ENCODE measurements at places on chromosomes 5 and 9.

- no peak for DNase-seq
Measured at GRCh38 chr9:110370315-110370714, 32.7 kb upstream of the TXNDC8 start.

GRCh38 chr5:5483880-5484598 lies 61.6 kb downstream of the ICE1 start:
- no peak for DNase-seq

- no peak for DNase-seq
Measured at GRCh38 chr5:2163060-2163856, 280.5 kb upstream of the IRX4 start.

DNA sequence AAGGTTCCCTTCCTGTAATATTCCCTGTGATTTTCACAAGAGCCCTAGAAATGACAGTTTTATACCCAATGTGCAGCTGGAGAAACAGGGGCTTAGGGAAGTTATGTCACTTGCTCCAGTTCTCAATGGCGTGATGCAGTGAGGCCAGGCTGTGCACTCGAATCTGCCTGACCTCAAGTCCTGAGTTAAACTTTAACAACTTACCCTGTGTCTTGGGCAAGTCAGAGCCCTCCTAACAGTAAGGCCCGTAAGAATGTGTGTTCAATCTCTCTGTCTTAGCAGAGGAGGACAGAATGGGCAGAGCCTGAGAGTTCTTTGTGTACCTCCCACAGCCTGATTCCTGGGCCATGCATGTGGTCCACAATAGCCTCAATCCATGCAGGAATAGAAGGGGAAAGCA lies 181.1 kb downstream of the TRIM32 start:
- no peak for DNase-seq

DNA sequence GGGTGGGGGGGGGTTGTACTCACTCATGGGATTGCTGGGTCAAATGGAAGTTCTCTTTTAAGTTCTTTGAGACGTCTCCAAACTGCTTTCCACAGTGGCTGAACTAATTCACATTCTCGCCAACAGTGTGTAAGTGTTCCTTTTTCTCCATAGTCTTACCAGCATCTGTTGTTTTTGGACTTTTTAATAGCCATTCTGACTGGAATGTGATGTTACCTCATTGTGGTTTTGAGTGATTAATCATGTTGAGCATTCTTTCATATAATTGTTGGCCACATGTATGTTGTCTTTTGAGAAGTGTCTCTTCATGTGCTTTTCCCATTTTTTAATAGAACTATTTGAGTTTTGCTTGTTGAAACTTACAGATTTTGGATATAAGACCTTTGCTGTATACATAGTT lies 94.9 kb upstream of the PLPPR1 start:
- no peak for DNase-seq

DNA sequence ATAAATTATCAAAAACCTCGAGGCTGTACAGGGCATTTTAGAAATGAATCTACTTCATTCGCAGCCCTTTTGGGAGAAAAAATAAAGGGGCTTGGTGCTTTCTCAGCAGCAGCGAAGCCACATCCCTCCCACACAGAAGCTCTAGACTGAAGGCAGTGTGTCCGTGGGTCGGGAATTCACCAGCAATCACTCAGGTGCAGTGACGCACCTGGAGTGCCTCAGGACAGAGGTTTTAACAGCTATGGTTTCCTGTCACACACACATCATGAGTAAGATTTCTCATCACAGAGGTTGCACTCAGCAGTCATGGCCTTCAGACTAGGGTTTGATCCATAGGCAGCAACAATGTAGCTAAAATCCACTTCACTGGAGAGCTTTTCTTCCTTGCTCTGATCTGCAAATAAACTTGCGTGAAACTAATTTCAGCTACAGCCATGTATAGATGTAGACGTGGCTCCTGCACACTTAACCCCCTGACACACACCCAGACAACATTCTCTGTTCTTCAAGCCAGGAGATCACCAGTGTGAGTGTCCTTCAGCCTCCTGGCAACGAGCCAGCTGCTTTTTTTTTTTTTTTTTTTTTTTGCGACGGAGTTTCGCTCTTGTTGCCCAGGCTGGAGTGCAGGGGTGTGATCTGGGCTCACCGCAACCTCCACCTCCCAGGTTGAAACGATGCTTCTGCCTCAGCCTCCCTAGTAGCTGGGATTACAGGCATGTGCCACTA lies 34.8 kb downstream of the DYNC2I2 start:
- DNase-seq = no peak

GRCh38 chr9:113504725-113505590 lies 41.4 kb downstream of the RGS3 start:
- no peak for DNase-seq

GRCh38 chr5:158116965-158117364 lies 258.0 kb upstream of the CLINT1 start:
- no peak for DNase-seq

DNA sequence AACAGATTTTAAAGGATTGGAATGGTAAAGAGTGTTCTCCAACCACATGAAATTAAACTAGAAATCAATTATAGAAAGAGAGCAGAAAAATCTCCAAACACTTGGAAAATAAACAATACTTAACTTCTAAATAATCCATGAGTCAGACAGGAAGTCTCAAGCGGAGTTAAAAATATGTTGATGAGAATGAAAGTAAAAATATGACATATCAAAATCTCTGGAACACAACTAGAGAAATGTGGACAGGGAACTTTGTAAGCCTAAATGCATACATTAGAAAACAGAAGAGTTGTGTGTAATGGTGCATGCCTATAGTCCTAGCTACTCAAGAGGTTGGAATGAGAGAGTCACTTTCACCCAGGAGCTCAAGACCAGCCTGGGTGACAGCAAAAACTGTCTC lies 47.9 kb upstream of the ZNF618 start:
- DNase-seq = peak; percentile 25

DNA sequence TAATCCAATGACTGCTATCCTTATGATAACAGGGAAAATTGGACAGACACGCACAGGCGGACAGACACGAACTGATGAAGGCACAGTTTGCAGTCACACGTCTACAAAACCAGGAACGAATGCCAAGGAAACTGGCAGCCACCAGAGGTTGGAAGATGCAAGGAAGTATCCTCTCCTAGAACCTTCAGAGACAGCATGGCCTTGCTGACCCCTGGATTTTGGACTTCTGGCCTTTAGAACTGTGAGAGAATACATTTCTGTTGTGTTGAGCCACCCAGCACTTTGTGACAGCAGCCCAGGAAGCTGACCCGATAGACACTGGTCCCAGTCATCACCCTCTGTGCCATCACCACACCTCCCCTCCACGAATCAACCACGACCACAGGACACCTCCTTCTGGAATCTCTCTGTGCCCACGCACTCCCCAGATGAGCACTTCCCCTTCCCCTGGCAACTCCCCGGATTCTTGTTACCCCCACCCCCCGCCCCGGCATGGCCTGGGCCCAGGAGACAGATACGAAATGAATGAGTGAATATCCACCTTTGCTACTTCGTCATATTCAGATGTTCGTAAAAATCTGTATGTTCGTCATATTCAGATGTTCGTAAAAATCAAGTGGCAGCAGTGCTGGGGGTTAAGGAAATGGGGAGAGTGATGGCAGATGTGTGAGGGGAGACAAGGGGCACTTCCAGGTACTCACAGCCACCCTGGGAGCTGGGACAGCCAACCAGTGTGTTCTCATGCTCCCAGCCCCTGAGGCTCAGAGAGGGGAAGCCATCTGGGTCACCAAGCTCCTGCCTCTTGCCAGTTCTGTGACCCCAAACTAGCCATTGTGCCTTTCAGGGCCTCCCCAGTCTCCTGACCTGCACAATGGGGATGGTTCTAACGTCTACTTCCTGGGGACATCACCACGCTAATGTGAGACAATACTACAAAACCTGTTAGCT lies 18.5 kb downstream of the GBGT1 start:
- DNase-seq = peak; percentile 30

GRCh38 chr9:92186631-92187030 lies 71.4 kb upstream of the SPTLC1 start:
- no peak for DNase-seq

- no peak for DNase-seq
Measured at GRCh38 chr5:17882760-17883488, 248.7 kb downstream of the TAF11L14 start.

GRCh38 chr5:1288439-1289335 lies 6.2 kb downstream of the TERT start:
- no peak for DNase-seq

DNA sequence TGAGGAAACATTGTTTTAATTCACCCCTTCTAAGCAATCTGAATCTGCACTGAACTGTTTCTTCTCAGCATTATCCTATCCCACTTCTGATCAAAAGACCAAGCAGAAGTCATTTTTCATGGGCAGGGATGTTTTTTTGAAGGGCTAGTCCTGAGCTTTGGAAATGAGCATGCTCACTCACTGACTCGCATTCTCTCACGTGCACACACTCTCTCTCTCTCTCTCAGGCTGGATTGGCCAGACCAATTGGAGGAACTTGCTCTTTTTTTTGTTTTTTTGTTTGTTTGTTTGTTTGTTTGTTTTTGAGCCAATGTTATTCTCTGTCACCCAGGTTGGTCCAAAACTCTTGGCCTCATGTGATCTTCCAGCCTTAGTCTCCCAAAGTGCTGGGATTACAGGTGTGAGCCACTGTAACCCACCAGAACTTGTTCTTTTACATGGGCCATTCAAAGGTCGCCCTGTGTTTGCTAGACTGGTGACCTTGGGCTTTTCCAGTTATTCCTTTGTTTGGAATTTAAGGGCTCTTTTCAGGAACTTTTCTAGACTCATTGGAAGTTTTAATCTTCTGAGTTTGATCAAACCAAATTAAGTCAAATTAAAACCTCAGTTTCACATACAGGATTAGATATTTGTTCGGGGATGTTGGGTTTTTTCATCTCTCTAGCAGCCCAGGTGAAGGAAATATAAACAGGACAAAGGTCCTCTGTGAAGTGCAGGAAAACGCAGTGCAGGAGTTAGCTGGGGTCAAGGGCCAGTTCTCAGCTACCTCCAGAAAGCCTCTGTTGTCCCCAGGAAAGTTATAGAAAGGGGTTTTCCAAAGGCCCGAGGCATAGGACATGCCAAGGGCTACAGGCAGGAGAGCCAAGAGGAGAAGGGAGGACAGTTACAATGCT lies 13.1 kb downstream of the FAXDC2 start:
- DNase-seq = no peak

GRCh38 chr5:139835656-139836055 lies 40.0 kb downstream of the PSD2 start:
- no peak for DNase-seq

DNA sequence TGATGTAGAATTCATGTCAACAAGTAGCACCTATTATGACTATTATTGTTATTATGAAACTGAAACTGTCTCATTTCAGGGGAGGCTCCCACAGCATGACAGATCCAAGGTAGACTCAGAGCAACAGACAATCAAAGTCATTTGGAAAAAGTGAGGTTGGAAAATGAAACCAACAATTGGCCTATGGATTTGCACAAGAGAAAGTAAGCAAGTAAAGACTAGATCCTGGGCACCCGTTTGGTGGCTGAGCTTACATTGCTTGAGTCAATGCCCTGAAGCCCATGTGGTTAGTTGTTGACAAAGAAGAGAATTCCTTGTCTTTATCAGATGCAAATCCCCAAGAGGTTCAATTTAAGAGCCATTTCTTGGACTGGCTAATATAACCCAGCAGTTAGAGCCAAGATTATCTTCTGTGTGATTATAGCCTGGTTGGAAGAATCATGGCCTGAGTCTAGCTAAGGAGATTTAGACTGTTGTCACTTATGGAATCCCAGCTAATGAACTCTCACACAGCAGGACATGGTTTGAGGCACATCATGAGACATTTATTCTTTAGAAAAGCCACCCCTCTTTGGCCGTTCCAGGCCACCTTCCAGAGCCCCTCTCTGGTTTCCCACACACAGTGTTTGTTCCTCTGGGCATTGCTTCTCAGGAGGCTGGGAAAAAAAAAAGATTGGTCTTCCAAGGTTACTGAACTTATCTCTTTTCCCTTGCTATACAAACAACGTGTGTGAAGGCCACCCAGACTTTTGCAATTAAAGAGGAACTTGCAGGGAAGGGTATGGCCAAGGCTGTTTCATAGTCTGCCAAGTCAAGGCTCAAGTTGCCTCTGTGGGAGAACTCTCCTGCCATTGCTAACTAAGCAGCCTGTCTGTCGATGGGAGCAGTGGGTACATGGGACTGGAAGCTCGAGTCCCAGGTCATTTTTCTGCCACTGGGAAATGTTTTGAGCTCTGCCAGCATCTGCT lies 399.5 kb downstream of the ENC1 start:
- DNase-seq = peak; percentile 75

GRCh38 chr9:26950521-26950920 lies 3.5 kb upstream of the PLAA start:
- DNase-seq = no peak

DNA sequence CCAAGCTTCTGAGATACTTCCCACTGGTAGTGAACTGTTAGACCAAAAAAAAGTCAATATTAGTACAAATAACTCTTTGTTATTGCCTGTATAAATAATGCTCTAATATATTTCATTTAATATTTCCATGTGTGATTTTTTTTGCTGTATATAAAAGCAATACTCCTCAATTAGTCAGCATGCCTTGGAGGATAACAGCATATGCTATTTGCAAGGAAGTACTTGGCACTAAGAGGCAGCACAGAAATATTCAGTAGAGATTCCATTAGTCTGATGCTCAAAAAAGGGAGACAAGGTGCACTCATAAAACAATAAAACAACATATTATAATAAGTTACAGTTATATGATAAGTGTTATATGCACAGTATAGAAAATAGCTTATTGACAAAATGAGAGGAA lies 296.6 kb upstream of the MPDZ start:
- no peak for DNase-seq

GRCh38 chr5:758698-759053 lies 25.9 kb downstream of the ZDHHC11B start:
- no peak for DNase-seq

GRCh38 chr5:150512368-150512747 lies 4.4 kb downstream of the NDST1 start:
- peak; percentile 12 for DNase-seq

- DNase-seq = no peak
Measured at GRCh38 chr9:90616806-90617205, 25.8 kb downstream of the DIRAS2 start.

DNA sequence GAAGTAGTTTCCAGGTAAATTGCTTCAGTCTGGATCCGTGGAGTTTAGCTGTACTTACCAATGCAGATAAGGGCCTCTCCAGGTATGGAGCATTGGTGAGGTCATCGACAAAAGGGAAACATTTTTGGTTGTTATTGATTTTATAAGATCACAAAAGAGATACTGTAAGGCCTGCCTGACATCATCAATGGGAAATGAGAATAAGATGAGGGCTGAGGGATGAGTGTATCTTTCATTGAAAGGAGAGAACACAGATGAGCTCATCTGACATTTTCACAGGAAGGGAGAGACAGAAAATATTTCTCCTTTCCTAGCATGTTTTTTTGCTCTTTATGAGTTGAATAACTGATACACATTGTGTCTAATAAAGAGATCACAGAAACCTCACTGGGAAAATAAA lies 233.6 kb downstream of the SAXO1 start:
- no peak for DNase-seq

All from inflammatory macrophage treated with lipopolysaccharide for 4 hours (primary cell).